ENCODE measurements at places on chromosomes 3 and 15.

DNA sequence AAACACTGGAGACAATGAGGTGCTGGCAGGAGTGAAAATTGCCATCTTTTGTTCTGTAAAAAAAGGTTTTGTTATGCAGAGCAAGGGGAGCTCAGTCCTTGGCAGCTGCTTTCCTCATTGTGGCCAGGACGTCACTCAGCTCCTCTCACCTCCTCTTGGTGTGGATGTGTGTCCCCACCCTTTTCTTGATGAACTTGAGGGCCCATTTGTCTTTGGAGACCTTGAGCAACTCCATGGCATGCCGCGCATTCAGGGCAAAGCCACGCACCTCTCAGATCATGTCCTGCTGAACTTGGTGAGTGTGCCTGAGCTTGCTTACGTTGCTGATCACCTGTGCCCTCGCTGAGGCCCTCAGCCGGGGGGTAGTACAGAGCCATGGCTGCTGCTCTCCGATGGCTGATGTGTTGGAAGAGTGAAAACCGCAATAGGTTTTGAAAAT is 24.5 kb upstream of the BDH1 start:
- DNase-seq, result no peak

DNA sequence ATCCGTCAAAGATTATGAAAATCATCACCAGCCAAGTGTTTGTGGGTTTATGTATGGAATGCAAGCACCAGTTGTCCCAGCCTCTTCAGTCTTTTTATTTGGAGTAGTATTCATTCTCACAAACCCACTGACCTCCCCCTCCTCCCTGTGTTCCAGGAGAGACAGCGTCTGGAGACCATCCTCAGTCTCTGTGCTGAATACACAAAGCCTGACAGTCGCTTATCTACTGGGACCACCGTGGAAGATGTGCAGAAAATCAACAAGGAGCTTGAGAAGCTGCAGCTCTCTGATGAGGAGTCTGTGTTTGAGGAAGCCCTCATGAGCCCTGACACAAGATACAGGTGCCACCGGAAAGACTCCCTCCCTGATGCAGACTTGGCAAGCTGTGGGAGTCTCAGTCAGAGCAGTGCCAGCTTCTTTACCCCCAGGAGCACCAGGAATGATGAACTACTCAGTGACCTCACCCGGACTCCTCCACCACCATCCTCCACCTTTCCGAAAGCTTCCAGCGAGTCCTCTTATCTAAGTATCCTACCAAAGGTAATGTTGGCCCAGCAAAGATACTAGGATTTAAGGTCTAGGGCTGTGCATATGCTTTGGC is 54.2 kb downstream of the PHLDB2 start:
- no peak for DNase-seq

DNA sequence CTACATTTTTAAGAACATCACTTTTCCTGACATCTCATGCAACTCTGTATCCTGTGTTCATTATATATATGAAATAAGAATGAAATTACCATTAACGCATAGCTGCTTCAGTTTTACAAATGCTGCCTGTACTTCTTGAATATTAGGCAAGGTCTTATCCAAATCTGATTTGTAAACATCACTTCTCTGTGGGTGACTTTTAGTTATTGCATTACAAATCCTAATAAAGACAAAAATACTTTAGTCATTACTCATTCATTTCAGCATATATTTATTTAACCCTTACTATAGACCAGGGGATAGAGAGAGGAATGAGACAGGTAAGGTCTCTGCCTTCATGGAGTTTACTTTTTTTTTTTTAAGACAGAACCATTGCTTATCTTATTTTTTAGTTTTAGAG is 36.8 kb downstream of the MTMR10 start:
- DNase-seq, result no peak

DNA sequence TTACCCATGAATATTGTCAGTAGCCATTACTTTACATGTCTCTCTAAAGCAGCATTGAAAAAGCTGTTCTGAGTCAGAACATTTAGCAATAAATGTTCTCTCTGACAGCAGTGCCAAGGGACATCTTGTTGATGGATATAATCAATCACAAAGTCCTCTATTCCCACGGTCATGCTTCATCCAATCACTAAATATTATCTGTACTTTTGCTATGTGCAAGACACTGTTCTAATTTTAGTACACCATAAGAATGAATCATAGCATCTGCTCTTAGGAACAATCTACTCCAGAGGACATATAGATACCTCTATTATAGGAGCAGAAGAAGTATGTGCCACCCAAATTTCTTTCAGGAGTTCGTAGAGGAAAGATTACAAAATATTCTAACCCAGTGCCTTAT is 142.5 kb upstream of the MBNL1 start:
- no peak for DNase-seq

DNA sequence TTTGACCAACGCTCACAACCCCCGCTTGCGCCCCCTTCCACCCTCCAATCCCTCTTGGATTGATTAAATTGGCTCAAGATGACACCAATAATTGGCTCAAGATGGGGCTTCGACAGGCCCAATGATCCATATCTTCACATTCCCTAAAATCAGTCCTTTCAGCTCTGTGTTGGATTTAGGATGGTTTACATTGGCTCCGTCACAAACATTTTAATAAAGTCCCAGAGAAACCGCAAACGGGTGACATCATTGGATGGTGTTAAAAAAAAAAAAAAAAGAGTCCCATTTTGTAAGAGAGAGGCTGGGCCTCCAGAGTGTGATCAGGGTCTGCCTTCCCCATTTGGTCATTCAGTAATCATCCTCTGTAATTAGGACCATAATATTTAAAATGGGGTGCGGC is 113.4 kb upstream of the MRPS22 start:
- DNase-seq, result no peak

GRCh38 chr3:15268033-15268631 is 62.1 kb downstream of the CAPN7 start:
- peak; percentile 77 for DNase-seq

DNA sequence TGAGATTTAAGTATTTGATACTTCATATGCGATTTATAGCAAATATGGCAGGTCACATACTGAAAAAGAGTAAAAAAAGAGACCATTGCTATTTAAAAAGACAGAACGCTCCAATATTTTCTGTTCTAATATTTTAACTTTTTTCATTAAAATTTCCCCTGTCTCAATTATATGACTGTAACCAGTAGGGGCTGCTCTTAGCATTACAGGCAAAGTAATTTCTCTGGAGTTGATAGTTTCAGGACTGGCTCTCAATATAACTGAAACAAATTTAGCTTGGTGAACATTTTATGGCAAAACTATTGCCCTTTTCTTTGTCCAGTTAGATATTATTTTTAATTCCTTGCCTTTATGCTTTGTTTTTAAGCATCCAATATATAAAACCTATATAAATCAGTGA is 286.3 kb upstream of the ROBO2 start:
- no peak for DNase-seq

Data from CD8-positive, alpha-beta memory T cell (primary cell).